Upper lobe of left lung (tissue), 6 donors: ENCODE measurements at places on chromosomes 3 and 15.

- DNase-seq, result no peak
Observed at GRCh38 chr3:107193116-107193515, 184.1 kb upstream of the CCDC54 start.

GRCh38 chr15:39131609-39132008 lies 449.3 kb upstream of the THBS1 start:
- DNase-seq, result no peak

- DNase-seq, result no peak
Observed at GRCh38 chr3:186239321-186239720, 122.7 kb downstream of the DGKG start.

- no peak for DNase-seq
Observed at GRCh38 chr3:8784676-8785435, 15.4 kb upstream of the OXTR start.

- DNase-seq, result peak; percentile 77
Observed at GRCh38 chr15:80925597-80926059, 64.0 kb downstream of the MESD start.

DNA sequence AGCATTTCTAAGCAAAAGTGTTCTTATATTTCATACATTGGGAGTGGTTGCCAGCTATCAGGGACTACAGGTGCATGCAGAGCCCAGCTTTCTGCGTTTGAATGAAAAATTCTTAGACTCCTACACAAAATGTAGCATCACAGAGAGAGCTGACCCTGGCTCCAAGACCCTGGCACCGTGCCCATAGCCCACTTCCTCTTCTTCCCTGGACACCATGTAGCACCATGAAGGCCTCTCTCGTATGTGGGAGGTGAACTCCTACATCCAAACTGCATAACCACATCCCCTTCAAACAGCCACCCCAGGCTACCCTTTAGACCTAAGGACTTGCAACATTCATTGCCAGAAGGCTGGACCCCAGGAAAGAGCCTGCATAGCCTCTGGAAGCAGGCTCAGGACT lies 35.8 kb upstream of the ATOSA start:
- no peak for DNase-seq

GRCh38 chr15:68678746-68679145 lies 100.0 kb downstream of the CORO2B start:
- no peak for DNase-seq

DNA sequence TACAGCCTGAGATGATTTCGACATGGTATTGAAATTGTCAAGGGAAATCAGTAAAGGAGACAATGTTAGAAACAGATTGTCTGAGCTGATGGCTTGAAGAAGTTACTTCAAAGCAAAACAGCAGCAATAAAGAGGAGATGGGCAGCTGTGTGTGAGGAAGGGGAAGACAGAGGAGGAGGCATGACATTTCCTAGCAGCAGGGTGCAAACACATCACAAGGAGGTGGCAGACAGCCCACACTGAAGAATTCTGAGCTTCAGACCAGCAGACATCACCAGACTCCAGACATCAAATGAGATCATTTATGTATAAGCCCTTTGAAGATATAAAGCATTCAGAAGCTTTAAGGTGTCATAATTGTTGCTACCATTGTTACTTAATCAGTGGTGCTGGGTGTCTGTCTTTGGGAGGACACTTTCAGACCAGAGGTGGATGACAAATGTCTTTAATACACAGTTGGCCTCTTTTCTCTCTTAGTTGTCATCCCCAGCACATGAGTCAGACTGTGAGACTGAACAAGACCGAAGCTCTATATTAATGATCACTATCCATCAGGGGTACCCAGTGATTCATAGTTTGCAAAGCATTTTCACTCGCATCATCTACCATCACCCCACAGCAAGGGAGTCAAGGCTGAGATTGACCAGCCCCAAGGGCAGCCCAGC lies 203.9 kb downstream of the MINAR1 start:
- no peak for DNase-seq
